ENCODE measurements at places on chromosomes 7 and 10.
A peak's percentile ranks its signal among the peaks of the same experiment; 100 is the strongest.

DNA sequence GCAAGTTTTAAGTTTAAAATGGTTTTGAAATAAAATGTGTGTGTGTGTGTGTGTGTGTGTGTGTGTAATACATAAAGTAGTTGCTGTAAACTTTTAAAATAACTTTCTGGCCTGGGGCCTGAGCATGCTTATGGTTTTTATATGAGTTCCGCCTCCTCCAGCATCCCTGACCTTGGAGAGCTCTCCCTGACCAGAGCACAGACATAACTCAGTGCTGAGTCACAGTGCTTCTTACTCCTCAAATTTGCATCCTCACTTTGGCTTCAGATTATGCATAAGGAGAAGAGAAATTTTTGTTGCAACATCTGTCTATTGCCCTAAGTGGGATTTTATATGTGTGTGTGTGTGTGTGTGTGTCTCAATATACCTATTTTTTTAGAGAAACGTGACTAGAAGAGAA is 200.8 kb downstream of the ELMO1 start:
- no peak for DNase-seq

- DNase-seq: no peak
Measured at GRCh38 chr7:23106823-23107663, 1.5 kb downstream of the KLHL7 start.

- DNase-seq: no peak
Measured at GRCh38 chr7:69213878-69214277, 384.4 kb upstream of the AUTS2 start.

DNA sequence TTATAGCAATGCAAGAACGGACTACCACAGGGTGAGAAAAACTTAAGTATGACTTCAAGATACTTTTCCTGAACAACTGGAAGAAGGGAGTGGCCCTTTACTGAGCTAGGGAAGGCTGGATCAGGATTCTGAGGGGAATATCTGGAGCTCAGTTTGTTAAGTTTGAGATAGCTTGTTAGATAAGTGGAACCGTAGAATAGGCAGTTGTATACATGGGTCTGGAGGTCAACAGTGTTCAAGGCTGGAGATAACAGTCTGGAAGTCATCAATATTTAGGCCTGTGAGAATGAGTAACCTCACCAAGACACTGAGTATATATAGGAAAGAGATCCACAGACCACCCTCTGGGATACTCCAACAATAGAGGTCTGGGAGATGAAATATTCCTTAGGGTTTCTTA is 7.2 kb downstream of the PLEKHA1 start:
- no peak for DNase-seq

GRCh38 chr7:92831716-92832533 is 4.4 kb downstream of the CDK6 start:
- no peak for DNase-seq

DNA sequence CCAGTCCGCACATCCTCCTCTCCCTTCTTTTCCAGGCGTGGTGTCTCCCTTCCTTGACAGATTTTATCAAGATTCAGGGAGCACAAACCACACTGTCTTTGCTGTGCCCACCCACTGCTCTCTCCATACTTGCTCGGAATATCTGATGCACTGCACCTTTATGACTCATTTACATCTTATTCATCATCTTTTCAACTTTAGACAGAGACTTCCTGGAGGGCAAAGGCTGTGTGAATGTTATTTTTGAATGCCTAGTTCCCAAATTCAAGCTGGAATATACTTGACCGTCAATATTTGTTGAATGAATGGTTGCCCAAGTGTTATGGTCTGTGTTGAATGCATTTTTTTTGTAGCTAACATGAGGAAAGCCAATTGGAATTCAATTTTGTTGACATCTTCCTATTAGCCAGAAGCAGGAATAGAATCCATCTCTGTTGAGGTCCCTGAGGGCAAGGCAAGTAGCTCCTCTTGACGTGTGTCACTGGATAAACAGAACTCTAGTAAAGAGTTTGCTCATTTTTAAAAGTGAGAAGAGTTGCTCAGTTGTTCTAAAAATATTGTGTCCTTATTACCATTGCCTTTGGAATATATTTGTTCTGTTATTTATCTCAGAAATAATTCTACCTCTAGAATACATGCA is 95.0 kb downstream of the KLF6 start:
- DNase-seq: peak; percentile 19

DNA sequence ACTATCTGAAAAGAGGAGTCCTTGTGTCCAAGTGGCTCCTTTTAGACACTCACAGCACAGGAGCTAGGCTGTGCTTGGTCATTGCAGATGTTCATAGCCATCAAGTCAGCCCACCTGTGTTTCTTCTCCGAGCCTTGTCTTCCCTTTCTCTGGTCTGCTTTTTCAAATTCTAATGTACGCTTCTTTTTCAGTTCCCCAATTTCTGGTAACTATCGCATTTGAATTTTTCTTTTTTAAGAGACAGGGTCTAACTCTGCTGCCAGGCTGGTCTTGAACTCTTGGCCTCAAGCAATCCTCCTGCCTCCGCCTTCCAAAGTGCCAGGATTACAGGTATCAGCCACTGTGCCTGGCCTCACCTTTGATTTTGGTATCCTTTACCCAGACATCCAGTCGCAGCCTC is 18.9 kb downstream of the APBB1IP start:
- DNase-seq: no peak

DNA sequence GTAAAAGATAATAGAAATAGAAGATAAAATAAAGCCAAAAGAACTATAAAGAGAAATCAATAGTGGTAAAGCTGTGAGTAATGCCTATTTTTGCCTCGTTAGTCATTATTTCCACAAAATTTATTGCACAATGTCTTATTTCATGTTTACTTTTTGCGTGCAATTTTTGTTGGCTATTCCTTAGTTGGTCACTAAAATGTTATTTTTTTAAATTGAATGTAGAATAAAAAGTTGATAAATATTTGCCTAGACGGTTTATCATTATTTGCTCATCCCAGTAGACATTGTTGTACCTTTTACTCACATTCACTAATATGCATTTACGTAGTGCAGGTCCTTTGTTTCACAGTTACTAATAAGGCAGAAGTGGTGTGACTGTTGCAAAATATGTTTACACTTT is 227.8 kb upstream of the BMPER start:
- DNase-seq: no peak

- no peak for DNase-seq
Measured at GRCh38 chr10:121405096-121405495, 193.1 kb downstream of the FGFR2 start.

DNA sequence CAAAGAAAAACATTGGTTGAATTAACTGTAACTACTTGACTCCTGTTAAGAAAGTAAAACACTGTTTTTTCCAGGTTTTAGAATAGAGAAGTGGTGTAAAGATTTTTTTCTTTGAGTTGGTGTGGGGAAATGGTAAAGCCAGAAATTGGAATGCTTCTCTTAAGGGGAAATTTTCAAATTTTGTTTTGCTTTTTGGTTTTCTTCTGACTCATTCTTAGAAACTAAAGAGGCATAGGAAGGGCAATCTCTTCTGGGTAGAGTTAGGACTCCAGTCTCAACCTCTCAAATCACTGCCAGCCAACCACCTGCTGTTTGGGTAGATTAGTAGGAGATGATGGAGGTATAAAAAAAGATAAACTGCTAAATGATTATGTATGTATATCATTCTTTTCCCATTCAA is 47.7 kb upstream of the STRIP2 start:
- DNase-seq: no peak

GRCh38 chr7:47783456-47784223 is 164.6 kb downstream of the PKD1L1 start:
- DNase-seq: no peak

DNA sequence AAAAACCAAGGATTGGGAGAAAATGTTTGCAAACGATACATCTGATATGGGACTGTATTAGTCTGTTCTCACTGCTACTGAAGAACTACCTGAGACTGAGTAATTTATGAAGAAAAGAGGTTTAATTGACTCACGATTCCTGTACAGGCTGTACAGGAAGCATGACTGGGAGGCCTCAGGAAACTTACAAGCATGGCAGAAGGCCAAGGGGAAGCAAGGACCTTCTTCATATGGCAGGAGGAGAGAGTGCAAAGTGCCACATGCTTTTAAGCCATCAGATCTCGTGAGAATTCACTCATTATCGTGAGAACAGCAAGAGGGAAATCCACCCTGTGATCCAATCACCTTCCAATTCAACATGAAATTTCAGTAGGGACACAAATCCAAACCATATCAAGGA is 11.0 kb downstream of the ZNF713 start:
- no peak for DNase-seq

- no peak for DNase-seq
Measured at GRCh38 chr10:23402856-23403255, 36.0 kb upstream of the OTUD1 start.

- no peak for DNase-seq
Measured at GRCh38 chr7:23467806-23468525, 2.3 kb downstream of the IGF2BP3 start.

DNA sequence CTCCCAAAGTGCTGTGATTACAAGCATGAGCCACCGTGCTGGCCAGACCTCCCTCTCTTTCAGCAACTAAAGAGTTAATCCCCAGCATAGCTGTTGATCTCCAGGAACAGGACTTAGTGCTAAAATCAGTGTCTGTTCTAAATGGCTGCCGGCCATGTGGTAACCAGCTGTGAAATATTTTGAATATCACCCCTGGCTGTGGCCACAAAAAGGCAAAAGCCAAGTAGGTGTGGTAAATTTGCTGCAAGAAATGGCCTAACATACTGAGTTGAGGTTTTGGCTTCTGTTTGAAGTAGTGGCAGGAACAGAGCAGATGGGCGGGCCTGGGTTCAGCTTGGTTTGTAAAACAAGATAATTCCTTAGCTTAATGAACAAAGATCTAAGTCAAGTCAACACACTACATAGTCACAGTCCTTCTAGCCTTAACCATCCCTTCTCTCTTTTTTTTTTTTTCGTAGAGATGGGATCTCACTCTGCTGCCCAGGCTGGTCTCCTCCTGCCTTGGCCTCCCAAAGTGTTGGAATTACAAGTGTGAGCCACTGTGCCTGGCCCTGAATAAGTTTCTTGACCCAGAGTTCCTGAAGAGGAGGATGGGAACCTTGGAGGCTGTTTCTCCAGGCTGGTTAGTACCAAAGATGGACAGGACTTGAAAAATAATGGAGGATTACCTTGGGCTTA is 22.7 kb upstream of the AGFG2 start:
- DNase-seq: no peak

GRCh38 chr7:80967917-80968297 is 49.1 kb upstream of the SEMA3C start:
- DNase-seq: no peak

- DNase-seq: no peak
Measured at GRCh38 chr7:101582971-101583370, 46.1 kb downstream of the MYL10 start.

GRCh38 chr7:140643416-140643815 is 2.8 kb upstream of the DENND2A start:
- DNase-seq: no peak

- DNase-seq: no peak
Measured at GRCh38 chr10:132960631-132961419, 18.5 kb upstream of the CFAP46 start.

DNA sequence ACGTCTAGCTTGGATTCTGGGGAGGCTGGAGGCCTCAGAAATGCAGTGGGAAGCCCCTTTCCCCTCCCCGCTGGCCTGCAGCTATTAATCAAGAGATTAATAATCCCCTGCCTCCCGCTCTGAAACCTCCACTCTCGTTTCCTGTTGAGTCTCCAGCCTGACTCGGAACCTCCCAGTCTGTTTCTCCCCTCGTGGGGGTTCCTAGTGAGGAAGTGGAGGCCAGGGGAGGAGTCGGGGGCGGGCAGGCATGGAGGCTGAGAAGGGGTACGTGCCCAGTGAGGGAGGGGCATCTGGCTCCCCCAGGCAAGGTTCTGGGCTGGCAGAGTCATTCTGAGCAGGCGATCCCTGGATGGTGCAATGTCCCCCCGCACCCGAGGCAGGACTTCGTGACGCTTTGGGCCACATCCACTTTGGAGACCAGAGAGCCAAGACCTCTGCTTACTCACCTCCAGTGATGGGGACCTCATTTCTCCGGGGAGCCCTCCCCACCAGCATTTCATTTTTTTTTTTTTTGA is 73.6 kb downstream of the COL26A1 start:
- DNase-seq: no peak

- DNase-seq: no peak
Measured at GRCh38 chr7:31767686-31768358, 80.8 kb downstream of the PPP1R17 start.

DNA sequence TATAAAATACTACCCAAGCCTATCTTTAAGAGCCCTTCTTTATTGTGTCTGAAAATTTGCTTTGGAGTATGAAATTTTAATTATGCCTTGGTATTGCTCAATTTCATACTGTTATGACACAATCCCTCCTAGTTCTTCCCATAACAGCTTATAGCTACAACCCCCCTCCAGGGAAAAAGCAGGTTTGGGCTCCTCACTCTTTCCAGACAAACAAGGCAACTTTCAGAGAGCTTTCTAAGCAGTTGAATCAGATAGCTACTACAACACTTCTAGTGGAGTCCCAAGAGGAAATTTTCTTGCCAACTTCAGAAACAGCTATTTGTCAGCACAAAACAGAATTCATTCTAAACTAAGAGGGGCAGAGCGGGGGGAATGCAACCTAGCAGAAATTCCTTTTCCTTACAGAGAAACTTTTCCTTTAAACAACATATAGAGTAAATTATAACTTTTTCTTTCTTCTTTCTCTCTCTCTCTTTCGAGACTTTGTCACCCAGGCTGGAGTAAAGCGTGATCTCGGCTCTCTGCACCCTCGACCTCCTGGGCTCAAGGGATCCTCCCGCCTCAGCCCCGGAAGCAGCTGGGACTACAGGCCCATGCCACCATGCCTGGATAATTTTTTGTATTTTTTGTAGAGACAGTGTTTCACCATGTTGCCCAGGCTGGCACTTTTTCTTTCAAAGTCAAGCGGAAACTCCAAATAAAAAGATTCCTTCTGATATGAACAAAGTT is 26.0 kb upstream of the JMJD1C start:
- no peak for DNase-seq

GRCh38 chr7:74040101-74040790 is 12.3 kb downstream of the ELN start:
- DNase-seq: no peak

- DNase-seq: no peak
Measured at GRCh38 chr10:112026438-112026837, 157.1 kb downstream of the GPAM start.

- no peak for DNase-seq
Measured at GRCh38 chr10:45653454-45653853, 19.1 kb downstream of the ZFAND4 start.

GRCh38 chr7:101179117-101179516 is 976 bp downstream of the NAT16 start:
- DNase-seq: no peak

GRCh38 chr10:10977978-10978377 is 39.7 kb upstream of the CELF2 start:
- DNase-seq: no peak

DNA sequence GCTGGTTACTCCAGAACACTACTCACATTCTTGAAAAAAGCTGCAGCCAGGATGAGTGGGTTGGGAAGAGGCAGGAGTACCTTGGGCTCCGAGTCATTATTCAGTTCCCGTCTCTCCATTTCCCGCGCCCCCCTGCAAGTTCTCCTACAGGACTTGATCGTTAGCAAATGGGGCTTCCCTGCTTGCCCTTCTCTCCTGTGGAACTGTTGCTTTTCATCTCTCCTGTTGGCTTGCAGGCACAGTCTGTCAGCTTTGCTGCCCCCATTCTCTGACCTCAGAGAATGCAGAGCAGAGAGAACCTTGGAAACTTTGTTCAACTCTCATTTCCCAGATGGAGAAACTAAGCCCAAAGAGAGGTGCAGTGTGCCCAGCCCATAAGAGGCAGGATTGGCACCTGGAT is 35.6 kb upstream of the LRRC4 start:
- DNase-seq: no peak

GRCh38 chr10:29840516-29841276 is 205.9 kb upstream of the SVIL start:
- DNase-seq: no peak

Measured in putamen (tissue), 1 donor.